Lower lobe of right lung (tissue), 2 donors: ENCODE measurements at places on chromosomes 16 and 17. TPM values are rescaled to one million over a fixed set of nuclear protein-coding genes. Genes with fewer than 3 reads are reported as not detected.
A peak's percentile ranks its signal among the peaks of the same experiment; 100 is the strongest.

The KRT20 gene
- not detected for total RNA-seq

The CCL16 gene
- 0.50 TPM for total RNA-seq

The KCNJ18 gene
- total RNA-seq: not detected

The PRR35 gene
- total RNA-seq: not detected

The EVI2A gene
- total RNA-seq: 45.2 TPM

DNA sequence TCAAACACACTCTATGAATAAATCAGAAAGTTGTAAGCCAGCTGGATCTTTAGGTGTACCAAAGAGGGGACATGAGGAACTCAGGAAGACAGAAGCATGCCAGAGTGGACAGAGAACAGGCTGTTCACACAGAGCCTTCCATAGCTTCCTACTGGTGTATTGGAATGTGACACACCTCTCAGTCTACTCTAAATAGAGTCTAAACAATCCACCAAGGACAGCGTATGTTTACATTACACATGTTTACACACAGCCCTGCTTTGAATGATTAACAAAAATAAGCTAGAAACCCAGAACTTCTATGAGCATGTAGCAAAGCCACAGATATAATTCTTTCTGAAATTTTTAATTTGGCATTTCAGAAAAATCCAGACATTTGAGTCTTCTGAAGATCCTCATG is 1279.0 kb upstream of the CDH8 start:
- no peak for DNase-seq

DNA sequence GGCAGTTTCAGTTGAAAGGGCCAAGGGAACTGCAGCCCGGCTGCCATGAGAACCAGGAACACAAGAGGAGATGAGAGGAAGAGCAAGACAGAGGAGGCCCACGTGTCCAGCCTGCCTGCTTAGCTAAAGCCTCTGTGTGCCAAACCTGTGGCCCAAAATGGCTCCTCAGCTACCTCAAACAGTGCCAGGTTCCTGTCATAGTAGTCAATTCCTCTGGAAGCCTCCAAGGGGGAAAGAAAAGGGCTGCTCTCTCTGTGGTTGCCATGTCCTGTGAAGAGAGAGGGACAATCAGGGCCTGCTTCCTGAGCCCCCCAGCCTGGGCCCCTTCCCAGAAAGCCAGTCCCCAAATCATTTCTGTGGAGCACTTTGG is 5.2 kb downstream of the SLC12A4 start:
- DNase-seq: no peak

- no peak for DNase-seq
These were observed 16.5 kb downstream of the GLP2R start for GRCh38 chr17:9842057-9842758.

- peak; percentile 57 for DNase-seq
These were observed 1.0 kb downstream of the RHBDF2 start for GRCh38 chr17:76500074-76500746.

DNA sequence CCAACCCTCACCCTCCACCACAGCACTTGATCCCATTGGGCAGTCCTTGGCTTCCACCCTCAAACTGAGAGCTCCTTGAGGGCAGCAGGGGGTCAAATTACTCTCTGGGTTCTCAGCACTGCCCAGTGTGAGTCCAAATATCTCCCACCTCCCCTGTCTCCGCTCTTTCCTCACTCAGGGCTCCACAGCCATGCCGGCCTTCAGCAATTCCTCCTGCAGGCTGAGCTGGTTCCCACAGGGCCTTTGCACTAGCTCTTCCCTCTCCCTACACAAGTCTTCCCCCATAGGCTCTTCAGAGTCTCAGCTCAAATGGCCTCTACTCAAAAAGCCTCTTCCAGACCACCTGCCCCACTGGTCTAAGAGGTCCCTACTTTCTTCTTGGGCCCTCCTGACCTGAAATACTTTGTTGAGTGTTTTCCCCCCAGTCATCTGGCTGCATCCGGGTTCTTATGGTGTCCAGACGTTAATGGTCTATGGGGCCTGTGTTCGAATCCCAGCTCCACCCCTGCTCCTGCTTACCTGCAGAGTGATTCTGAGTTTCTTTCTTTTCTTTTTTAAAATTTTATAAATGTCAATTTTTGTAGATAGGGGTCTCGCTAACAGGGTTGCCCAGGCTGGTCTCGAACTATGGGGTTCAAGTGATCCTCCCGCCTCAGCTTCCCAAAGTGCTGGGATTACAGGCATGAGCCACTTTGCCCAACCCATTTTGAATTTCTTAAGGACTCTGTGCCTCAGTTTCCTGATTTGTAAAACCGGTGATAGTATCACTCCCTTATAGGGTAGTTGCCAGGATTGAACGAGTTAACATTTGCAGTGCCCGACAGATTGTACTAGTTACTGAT is 973 bp upstream of the IL4R start:
- DNase-seq: no peak

GRCh38 chr16:27202923-27203506 is 311 bp upstream of the KDM8 start:
- peak; percentile 96 for DNase-seq

DNA sequence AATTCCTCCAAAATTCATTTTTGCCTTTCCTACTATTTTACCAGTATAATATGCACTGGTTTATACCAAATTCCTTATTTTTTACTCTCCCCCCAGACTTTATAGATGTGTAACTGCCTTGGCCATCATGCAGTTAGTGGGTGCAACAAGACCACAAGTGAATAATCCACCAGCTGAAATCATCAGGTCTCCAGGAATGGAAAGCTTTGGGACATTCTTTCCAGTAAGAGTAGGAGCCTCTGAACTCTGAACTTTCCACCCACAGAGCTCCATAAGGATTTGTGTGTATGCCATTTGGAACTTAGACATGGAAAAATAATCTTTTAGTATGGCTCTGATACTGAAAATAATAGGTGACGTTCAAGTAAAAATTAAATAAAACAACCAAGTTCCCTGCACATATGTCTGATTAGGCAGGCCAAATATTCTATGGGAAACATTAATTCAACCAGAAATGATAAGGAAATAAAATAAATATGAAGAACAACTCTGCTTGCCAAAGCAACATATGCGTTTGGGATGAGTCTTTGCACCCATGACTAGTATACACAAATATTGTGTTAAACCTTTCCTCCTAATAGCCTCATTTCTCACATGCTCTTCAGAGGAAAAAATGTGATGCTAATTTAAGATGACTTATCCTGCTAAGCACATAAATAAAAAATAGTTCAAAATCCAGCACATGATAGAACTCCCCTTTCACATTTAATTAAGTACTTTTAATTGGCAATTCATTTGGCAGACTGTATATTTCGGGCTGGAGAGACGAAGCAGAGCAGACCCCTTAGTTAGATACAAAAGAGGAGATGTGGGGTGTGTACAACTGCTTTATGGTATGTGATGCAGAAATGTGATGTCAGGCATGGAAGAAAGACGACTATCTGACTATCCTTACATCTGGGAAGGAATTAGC is 11.6 kb upstream of the LYRM9 start:
- no peak for DNase-seq

GRCh38 chr16:4718466-4718865 is 15.6 kb downstream of the ANKS3 start:
- no peak for DNase-seq

DNA sequence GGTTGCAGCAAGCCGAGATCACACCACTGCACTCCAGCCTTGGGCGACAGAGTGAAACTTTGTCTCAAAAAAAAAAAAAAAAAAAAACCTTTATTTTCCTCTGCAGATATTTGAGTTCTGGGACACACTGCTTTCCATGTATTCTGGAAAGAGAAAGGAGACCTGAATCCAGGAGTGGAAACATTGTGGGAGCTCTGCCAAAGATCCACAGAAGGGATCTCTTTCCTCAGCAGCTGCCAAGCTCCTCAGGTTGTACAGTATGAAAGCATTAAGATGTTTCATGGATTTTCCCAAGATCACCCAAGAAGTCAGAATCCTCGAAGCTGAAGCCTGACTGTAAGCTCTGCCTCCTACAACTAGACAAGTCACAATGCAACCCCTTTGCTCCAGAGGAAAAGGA is 13.5 kb downstream of the NPRL3 start:
- no peak for DNase-seq
